ENCODE measurements at places on chromosomes 6 and 20.

GRCh38 chr6:23775127-23775526, 350.9 kb upstream of the NRSN1 start:
- no peak for DNase-seq

GRCh38 chr6:164107297-164107995, 692.9 kb downstream of the QKI start:
- no peak for DNase-seq

GRCh38 chr20:37977786-37978185, 55.5 kb downstream of the TTI1 start:
- DNase-seq = no peak

- no peak for DNase-seq
Observed at GRCh38 chr6:158083455-158084325, 84.4 kb downstream of the SERAC1 start.

- no peak for DNase-seq
Observed at GRCh38 chr6:41334482-41335040, 847 bp upstream of the NCR2 start.

DNA sequence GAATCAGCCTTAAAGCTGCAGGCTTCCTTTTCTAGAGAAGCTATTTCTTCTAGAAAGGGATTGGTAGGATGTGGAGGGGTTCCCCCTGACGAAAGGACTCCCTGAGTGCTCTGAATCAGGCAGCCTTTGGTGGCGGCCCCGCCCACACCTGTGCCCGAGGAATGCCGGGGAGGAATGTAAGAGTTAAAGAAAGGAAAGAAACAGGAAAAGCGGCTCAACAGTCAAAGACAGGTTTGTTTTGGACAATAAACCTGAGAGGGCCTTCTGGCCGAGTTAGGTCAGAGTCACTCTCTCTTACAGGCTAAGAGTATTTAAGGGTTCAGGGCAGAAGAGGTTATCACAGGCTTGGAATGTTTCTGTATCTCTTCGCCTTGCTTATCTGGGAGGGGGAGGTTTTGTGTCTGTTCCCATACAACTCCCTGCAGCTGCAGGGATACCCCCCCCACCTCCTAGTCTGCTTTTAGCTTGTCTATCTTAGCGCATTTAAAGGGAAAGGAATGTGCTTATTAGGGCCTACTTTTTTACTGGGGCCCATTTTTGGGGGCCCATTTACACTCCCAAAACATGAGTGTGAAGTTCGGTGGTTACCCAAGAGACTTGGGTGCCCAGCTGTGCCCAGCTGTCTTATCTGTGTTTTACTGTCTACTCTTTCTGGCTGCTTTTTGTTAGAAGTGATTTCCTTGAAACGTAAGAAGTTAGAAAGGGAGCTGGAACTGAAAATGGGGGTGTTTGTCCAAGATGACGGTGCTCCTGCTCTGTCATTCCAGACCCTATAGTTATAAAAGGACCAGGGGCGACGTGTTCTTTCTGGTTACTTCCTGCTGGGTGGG, 32.8 kb downstream of the DYNLT1 start:
- no peak for DNase-seq

- no peak for DNase-seq
Observed at GRCh38 chr6:13024616-13025015, 303.7 kb downstream of the TBC1D7 start.

DNA sequence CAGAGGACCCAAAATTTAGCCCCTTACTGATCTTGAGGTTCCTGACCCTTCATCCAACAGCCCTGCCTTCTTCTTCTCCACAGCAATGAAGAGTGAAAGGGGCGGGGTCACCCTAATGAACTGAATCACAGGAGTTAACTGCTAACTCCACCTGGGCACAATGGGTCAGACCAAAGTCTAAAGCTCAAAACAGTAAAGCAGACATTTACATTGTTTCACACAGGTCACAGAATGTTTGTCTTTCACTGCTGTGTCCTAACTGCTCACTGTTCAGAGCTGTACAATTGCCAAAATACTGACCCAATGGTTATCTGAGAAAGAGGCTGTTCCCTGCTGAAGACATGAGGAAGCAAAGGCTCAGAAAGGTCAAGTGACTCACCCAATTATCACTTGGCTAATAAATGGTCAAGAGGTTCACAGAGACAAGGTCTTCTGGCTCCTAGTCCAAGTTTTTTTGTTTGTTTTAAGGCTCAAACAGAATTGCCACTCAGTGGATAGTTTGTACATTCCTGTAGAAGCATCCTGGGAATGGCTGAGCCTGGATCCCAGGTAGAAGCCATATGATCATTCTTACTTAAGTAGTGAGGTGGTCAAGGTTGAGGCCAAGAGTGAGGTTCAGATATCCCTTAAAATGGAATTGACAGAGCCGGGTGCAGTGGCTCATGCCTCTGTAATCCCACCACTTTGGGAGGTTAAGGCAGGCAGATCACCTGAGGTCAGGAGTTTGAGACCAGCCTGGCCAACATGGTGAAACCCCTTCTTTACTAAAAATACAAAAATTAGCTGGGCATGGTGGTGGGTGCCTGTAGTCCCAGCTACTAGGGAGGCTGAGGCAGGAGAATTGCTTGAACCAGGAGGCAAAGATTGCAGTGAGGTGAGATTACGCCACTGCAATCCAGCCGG, 35.1 kb upstream of the FAM83C start:
- DNase-seq = no peak

- DNase-seq = no peak
Observed at GRCh38 chr6:160272707-160273106, 14.1 kb upstream of the SLC22A2 start.

- no peak for DNase-seq
Observed at GRCh38 chr6:31836474-31837368, 9.2 kb downstream of the HSPA1B start.

- peak; percentile 4 for DNase-seq
Observed at GRCh38 chr6:142478117-142478516, 176.3 kb downstream of the ADGRG6 start.

GRCh38 chr6:157659536-157660271, 163.3 kb upstream of the SNX9 start:
- DNase-seq = no peak

GRCh38 chr6:124066946-124067552, 263.4 kb downstream of the NKAIN2 start:
- no peak for DNase-seq

DNA sequence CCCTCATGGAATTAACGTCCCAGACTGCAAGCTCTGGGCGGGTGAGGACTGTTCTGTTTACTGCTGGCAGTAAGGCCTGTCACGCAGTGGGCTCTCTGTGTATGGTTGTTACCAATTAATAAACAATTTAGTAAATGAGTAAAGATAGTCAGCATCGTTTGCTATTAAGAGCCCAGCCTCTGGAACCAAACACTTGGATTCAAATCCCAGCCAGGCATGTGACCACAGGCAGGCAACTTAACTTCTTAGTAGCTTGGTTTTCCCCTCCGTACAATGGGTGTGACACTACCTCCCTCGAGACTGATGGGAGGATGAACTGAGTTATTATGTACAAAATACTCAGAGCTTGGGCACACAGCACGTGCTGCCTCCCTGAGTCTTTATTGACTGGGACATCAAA, 137.7 kb upstream of the ARMC2 start:
- DNase-seq = no peak

DNA sequence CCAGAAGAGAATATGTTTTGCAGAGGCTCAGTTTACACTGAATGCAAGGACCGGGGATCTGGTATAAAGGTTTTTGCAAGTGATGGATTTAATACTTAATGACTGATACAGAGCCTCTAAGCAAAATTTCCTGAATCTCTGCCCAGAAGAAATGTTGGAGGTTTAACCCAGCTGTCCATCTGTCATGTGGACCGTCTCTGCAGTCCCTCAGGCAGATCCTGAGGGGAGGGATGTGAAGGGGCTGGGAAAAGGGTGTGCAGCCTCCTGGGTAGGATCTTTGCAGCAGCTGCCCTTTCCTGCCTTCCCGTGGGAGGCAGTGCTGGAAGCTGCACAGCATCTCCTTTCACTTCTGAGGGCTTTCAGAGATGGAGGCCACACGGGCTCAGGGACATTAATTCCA, 207.0 kb downstream of the SLC24A3 start:
- DNase-seq = no peak

DNA sequence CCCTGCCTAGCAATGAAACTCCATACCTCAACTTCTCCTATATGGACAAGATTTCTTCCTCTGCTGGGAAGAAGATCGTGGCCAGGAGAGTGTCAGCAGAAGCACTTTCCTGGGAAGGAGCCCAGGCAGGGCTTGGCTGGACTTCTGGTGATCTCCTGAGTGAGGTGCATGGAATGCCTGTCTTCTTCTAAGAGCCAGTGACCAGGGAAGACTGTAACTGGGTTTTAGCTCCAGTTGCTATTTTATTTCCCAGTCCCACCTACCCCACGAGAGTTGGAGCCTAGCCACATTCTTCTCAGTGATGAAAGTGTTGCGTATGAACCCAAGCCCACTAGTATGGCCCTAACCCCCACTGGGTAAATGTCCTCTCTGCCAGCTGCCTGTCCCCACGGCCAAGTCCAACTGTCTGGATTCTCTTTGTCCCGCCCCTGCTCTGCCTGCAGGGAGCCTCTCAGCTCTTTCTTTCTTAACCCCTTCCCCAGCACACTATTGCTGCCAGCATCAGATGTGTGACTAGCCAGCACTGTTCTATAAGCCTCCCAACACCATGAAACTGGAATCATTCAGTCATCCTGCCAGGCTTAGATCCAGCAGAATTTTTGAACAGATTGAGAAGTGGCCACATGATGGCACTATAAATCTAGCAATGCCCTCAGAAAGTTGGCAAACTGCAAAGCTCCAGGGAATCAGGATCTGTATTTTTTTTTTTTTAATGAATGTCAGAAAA, 69.8 kb upstream of the FAM184A start:
- DNase-seq = no peak

GRCh38 chr6:2021713-2022125, 223.7 kb downstream of the GMDS start:
- no peak for DNase-seq

DNA sequence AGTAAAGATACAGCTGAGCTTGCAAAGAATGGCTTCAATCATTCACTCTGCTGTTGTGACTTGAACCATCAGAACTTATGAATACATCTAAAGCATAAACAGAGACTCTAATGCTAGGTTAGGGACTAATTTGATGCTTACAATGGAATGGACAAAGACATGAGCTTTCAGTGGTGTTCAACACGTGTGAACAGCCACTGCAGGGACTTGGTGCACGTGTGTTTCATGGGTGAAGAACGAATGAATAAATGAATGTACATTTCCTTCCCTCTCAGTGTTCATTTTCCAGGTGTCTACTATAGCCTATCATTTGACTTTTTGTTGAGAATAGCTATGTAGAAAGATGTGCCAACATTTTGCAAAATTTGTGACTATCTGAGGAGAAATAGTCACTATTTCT, 98.3 kb downstream of the VIP start:
- no peak for DNase-seq

DNA sequence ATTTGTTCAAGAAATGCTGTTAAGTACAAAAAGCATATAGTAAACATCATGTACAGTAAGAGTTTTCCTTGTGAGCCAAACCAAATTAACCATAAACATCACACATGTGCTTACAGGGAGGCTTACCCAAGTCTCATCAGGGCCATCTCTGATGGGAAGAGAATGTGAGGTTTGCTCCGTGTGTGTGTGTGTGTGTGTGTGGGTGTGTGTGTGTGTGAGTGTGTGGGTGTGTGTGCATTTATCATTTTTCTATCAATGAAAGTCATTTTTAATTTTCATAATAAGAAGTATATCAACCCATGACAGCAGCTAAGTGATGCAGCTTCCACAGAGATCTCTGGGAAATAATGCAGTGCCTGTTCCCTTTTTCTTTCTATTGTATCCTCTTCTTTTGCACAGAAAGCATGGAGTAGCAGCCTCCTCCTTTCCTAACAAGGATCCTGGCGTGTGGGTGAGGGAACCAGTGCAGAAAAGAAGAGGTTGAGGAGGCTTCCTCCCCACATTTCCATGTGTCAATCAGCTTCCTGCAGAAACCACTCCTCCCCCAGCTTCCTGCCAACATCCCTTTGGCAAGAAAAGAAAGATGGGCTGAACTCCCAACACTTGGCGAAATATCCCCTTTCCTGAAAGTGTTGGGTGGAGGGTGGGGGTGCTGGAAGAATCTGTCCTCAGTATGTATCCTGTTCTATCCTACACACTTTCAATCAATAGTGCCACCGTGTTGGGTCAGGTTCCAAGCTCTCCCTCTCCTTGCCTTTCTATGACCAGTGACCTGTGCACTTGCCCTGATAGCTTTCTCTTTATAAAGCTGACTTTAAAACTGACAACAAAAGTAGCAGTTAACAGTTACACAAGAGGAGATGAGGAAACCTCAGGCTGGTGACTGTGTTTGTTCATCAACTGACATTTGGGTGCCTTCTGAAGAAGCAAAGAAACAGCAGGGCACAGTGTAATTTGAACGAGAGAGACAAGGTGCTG, 251.8 kb upstream of the CITED2 start:
- no peak for DNase-seq

DNA sequence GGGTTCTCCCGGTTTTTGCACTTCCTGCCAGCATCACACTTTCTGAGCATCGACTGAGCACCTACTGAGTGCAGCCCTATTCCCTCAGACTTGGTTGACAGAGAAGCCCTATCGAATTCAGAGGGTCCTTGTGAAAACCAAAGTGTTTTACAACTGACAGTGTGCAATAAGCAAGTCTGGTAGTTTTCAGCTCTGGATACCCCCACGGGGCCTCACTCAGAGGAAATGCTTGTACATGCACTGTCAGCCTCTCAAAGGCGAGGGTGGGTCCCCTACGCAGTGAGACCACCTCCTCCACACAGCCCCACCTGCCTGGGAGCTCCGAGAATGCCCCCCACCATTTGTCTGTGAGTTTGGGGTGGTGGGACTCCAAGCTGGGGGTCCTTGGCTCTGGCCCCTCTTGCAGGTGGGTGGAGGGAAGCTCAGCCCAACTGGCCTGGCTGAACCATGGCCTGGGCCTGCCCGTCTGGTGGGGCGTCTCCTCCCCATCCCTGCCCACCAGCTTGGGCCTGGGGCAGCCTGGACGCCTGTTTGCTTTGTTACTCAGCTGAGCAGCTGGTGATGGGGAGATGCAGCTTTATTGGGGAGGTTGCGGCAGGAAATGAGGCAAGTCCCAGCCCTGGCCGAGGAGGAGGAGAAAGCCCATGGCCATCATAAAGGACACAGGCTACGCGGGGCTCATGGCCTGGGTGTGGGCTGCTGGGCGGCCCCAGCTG, 1.7 kb downstream of the SPDEF start:
- no peak for DNase-seq

GRCh38 chr20:8124639-8125038, 7.4 kb upstream of the PLCB1 start:
- DNase-seq = no peak

DNA sequence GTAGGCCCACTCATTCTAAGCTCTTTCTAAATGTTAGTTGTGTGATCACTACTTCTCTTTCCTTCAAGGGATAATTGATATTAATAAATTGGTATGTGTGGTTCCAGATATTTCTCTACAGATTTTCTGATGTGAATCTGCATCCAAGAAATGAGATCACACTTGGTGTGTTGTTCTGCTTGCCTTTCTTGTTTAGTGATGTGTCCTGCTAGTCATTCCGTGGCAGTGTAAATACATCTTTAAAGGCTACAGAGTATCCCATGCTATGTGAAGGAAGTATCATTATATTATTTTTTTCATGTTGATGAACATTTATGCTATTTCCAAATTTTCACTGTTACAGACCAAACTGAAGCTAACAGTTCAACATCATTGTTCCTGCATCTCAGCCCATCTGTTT, 13.2 kb downstream of the CDH26 start:
- no peak for DNase-seq

GRCh38 chr20:43974695-43975094, 60.0 kb downstream of the TOX2 start:
- DNase-seq = no peak

GRCh38 chr20:33832103-33832804, 21.1 kb downstream of the CHMP4B start:
- no peak for DNase-seq

GRCh38 chr6:25469797-25470388, 182.1 kb upstream of the SCGN start:
- no peak for DNase-seq
